ENCODE measurements at places on chromosomes 2 and 18. TPM values are rescaled to one million over a fixed set of nuclear protein-coding genes. Genes with fewer than 3 reads are reported as not detected.

DNA sequence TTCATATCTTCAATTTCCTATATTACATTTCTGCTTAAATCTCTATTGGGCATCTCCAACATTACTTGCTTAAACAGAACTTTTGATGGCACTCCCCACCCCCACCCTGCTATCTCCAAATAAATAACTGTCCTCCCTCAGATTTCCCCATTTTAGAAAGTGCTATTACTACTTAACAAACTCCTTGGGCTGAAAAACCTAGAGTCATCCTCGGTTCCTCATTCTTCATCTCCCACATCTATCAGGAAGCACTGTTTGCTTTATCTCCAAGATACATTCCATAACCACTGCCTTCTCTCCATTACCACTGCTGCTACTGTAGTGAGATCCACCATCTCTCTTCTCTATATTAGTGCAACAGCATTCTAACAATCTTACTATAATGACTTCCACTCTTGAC lies 150.4 kb upstream of the CYRIA start:
- no peaks in the 10 kb centered on the region for H3K4me1 ChIP-seq
- no peak overlapping the region for H3K27ac ChIP-seq
- no peak overlapping the region for H3K4me3 ChIP-seq
- DNase-seq: no peak

The LIMS4 gene
- 2.9 TPM for total RNA-seq

GRCh38 chr2:229081411-229081810 lies 189.7 kb downstream of the PID1 start:
- no peak overlapping the region for H3K27ac ChIP-seq
- DNase-seq: no peak
- H3K27me3 ChIP-seq: no peaks in the 10 kb centered on the region
- no peak overlapping the region for H3K4me3 ChIP-seq
- no peaks in the 10 kb centered on the region for H3K36me3 ChIP-seq

The SATB2 gene
- total RNA-seq: 1.6 TPM

- H3K4me1 ChIP-seq: peaks cover 19% of the 10 kb centered on the region
- DNase-seq: no peak
- H3K4me3 ChIP-seq: no peak overlapping the region
- H3K36me3 ChIP-seq: no peaks in the 10 kb centered on the region
- no peak overlapping the region for H3K27ac ChIP-seq
- no peaks in the 10 kb centered on the region for H3K27me3 ChIP-seq
Measured at GRCh38 chr18:35609236-35609635, 27.7 kb downstream of the GALNT1 start.

DNA sequence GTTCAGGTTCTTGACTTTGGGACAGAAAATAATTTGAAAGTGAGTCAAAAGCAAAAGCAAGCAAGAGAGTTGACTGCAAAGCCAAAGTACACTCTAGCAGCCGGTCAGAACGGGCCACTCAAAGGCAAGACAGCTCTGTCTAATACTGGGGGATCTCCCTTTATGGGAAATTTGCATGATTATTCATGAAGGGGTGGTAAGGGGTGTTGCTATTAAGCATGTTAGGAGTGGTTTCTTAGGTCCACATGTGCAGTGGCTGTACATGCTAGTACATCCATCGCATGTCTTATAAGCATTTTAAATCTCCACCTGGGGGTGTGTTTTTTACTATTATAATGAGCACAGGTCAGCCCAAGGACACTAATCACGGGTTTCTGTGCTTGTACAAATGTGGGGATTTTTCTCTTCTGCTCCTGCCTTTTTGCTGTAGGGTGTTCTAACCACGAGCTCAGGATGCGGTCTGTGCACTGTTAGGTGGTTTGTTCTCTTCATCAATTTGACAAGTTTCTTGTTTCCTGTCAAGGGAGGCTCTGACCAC lies 60.2 kb upstream of the SPP2 start:
- H3K27ac ChIP-seq: no peak overlapping the region
- no peak for DNase-seq
- H3K4me3 ChIP-seq: no peak overlapping the region
- no peaks in the 10 kb centered on the region for H3K4me1 ChIP-seq
- H3K36me3 ChIP-seq: no peaks in the 10 kb centered on the region
- no peaks in the 10 kb centered on the region for H3K27me3 ChIP-seq

GRCh38 chr18:29882620-29883019 lies 1159.9 kb downstream of the DSC3 start:
- H3K27ac ChIP-seq: no peak overlapping the region
- no peaks in the 10 kb centered on the region for H3K36me3 ChIP-seq
- H3K4me3 ChIP-seq: no peak overlapping the region
- H3K27me3 ChIP-seq: no peaks in the 10 kb centered on the region
- H3K4me1 ChIP-seq: no peaks in the 10 kb centered on the region
- no peak for DNase-seq

The SPC25 gene
- total RNA-seq: not detected

The CD8A gene
- 0.52 TPM for total RNA-seq

The MREG gene
- total RNA-seq: 0.37 TPM

The GPR39 gene
- total RNA-seq: not detected

DNA sequence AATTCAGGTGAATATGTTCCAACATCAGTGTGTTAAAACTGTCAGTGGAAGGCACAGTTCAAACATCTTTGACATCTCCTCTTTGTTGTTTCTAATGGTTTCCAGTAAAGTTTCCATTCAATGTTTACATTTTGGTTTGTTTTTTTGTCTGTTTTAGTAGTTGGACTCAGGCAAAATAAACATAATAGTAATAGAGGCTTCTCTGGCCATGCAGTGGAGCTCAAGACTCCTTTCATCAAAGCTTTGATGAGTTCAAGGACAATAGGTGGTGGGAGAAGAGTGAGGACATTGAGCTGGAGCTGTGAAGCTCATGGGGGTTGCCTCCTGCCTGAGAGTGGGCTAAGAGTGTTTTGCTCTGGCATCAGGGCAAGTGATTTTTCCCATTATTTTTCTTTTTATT lies 1853.7 kb upstream of the CELF4 start:
- H3K4me3 ChIP-seq: no peak overlapping the region
- H3K4me1 ChIP-seq: no peaks in the 10 kb centered on the region
- no peak overlapping the region for H3K27ac ChIP-seq
- no peaks in the 10 kb centered on the region for H3K36me3 ChIP-seq

- peaks cover 6% of the 10 kb centered on the region for H3K4me1 ChIP-seq
- H3K36me3 ChIP-seq: no peaks in the 10 kb centered on the region
- H3K27me3 ChIP-seq: no peaks in the 10 kb centered on the region
- H3K4me3 ChIP-seq: no peak overlapping the region
- peak overlapping the region; percentile 44 for H3K27ac ChIP-seq
Measured at GRCh38 chr2:133247631-133248030, 320.6 kb downstream of the NCKAP5 start.

GRCh38 chr18:79677840-79678239 lies 1.8 kb upstream of the CTDP1 start:
- no peak for DNase-seq
- H3K27me3 ChIP-seq: no peaks in the 10 kb centered on the region

- H3K36me3 ChIP-seq: no peaks in the 10 kb centered on the region
- H3K4me1 ChIP-seq: peaks cover 31% of the 10 kb centered on the region
- no peak for DNase-seq
- H3K4me3 ChIP-seq: no peak overlapping the region
Measured at GRCh38 chr2:9991829-9992273, 40.4 kb downstream of the GRHL1 start.

The ALPP gene
- total RNA-seq: not detected

DNA sequence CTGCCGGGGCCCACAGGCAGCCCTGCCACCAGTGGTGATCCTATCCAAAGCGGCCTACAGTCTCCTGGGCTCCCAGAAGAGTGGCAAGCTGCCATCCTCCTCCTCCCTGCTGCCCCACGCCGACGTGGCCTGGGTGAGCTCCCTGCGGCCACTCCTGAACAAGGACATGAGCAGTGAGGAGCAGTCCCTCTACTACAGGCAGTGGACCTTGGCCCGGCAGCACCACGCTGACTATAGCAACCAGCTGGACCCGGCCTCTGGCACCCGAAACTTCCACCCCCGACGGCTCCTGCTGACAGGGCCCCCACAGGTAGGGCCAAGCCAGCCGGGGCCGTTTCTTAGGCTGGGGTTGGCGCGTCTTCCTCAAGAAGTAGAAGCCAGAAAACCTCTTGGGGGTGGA lies 100.5 kb downstream of the ESCO1 start:
- H3K27ac ChIP-seq: no peak overlapping the region
- no peaks in the 10 kb centered on the region for H3K27me3 ChIP-seq
- no peak for DNase-seq

DNA sequence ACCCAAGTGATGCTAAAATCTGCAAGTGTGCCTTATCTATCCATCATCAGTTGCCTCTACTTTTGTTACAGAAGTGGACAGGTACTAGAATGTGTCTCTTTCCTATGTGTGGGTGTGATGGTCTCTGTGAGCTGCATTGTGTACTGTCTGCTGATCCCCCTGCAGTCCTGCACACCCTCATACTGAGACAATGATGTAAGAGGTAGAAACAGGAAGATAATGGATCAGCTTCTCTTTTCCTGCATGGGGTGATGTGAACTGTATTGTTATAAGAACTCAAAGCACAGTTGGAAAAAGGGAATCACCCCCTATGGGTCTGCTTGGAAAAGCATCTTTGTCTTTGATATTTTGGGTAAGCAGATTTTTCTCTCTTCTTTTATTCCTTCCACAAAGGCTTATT lies 537.6 kb upstream of the CDH2 start:
- no peak overlapping the region for H3K4me3 ChIP-seq
- no peak overlapping the region for H3K27ac ChIP-seq
- H3K36me3 ChIP-seq: no peaks in the 10 kb centered on the region
- no peaks in the 10 kb centered on the region for H3K4me1 ChIP-seq

- H3K4me1 ChIP-seq: no peaks in the 10 kb centered on the region
- no peak for DNase-seq
- no peak overlapping the region for H3K27ac ChIP-seq
- no peaks in the 10 kb centered on the region for H3K36me3 ChIP-seq
Measured at GRCh38 chr2:30626397-30626796, 179.4 kb downstream of the LCLAT1 start.

DNA sequence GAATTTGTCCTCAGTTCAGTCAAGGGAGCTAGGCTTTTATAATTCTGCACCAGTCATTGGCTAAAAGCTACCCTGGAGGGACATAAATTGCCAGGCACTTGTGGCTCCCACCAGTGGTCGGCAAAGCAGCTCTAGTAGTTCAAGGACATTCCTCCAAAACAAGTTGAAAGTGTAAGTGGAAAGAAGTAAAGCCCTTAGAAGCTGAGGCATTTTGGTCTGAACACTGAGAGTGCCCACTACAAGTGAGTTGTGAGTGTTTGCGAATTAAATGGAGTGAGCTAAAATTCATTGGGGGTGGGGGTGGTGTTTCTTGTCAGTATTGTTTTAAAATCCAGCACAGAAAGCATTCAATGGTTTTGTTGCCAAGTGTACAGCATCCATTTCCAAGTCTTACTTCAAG lies 879.9 kb upstream of the CDH2 start:
- H3K27me3 ChIP-seq: no peaks in the 10 kb centered on the region
- no peaks in the 10 kb centered on the region for H3K36me3 ChIP-seq
- H3K4me3 ChIP-seq: no peak overlapping the region
- H3K27ac ChIP-seq: no peak overlapping the region
- H3K4me1 ChIP-seq: no peaks in the 10 kb centered on the region

DNA sequence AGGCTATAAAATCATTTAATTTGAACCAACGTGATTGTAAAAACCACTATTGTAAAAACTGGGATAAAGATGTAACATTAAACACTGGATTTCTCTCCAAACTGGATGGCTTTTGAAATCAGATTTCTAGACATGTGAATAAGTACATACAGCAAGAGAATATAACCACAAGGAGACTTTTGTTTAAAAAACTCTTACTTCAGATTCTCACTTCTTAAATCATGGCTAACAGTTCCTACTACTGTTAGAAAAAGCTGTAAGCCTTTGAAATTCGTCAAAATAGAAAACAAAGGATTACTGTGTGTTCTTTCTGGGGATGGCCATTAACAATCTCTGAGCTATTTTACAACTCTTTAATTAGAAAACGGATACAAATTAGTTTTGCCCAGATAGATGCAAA lies 39.4 kb upstream of the SH3BP4 start:
- no peak overlapping the region for H3K27ac ChIP-seq
- no peaks in the 10 kb centered on the region for H3K36me3 ChIP-seq
- no peaks in the 10 kb centered on the region for H3K27me3 ChIP-seq
- no peak overlapping the region for H3K4me3 ChIP-seq

The NEURL3 gene
- total RNA-seq: 0.27 TPM

GRCh38 chr2:190563646-190564045 lies 29.1 kb upstream of the NEMP2 start:
- H3K4me3 ChIP-seq: no peak overlapping the region
- no peaks in the 10 kb centered on the region for H3K4me1 ChIP-seq
- no peak for DNase-seq
- no peaks in the 10 kb centered on the region for H3K36me3 ChIP-seq
- H3K27ac ChIP-seq: no peak overlapping the region

GRCh38 chr18:51765606-51766360 lies 568.3 kb upstream of the MEX3C start:
- no peaks in the 10 kb centered on the region for H3K4me1 ChIP-seq
- H3K27me3 ChIP-seq: no peaks in the 10 kb centered on the region
- no peaks in the 10 kb centered on the region for H3K36me3 ChIP-seq
- H3K27ac ChIP-seq: no peak overlapping the region
- no peak for DNase-seq
- H3K4me3 ChIP-seq: no peak overlapping the region

GRCh38 chr2:170165129-170165528 lies 12.8 kb upstream of the MYO3B start:
- no peak overlapping the region for H3K4me3 ChIP-seq
- no peaks in the 10 kb centered on the region for H3K4me1 ChIP-seq
- H3K27ac ChIP-seq: no peak overlapping the region
- H3K27me3 ChIP-seq: no peaks in the 10 kb centered on the region
- H3K36me3 ChIP-seq: no peaks in the 10 kb centered on the region

DNA sequence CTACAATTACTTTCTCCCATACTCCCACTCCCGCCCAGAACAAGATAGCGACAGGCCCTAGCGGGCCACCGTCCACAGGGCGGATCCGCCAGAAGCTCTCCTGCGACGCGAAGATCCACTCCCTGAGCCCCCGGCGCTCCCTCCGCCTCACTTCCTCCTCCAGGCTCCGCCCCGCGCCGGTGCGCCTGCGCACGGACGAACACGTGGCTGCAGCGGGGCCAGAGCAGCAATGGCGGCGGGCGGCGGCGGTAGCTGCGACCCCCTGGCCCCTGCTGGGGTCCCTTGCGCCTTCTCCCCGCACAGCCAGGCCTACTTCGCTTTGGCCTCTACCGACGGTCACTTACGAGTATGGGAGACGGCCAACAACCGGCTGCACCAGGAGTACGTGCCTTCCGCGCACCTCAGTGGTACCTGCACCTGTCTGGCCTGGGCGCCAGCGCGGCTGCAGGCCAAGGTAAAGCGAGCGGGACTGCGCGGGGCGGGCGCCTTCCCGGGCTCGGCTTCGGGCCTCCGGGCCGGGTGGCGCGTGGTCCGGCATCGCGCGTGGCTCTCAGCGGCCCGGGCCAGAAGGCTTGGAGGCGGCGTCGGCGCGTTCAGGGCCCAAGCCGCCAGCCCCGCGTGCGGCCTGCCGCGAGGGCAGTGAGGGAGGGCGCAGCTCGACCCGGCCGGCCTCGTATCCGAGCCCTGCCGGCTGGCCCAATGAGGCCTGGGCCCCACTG lies at the start of gene WDR43:
WDR43 (plus strand) TSS at position 198 of the 719 bp plus-strand sequence; CDS start at position 230, 32 bp downstream.
- H3K27ac ChIP-seq: peak within 1 kb of the TSS; percentile 49
- no peaks in the 10 kb centered on the region for H3K27me3 ChIP-seq
- no peaks in the 10 kb centered on the region for H3K36me3 ChIP-seq
- DNase-seq: peak; percentile 97
